ENCODE measurements at places on chromosomes 6 and 20. TPM values are rescaled to one million over a fixed set of nuclear protein-coding genes. Genes with fewer than 3 reads are reported as not detected.

Gene PTCRA
- total RNA-seq, result not detected

Gene GNAS-AS1
- total RNA-seq, result 0.64 TPM

DNA sequence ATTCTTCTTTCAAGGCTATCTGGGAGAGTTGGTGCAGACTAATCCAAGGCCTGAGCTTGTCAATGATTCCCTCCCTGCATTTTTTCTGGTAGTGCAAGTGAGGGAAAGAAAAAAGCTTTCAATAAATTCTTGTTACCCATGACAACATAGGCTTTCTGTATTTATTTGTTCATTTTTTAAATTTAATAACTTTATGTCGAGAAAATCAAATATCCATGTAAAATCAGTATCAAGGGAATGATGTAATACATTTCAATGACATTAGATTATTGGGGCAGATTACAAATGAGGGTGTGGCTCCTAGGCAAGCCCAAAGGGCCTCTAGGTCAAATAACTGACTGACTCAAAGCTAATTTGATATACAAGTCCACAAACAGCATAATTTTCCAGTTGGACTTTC is 104.0 kb downstream of the GJA1 start:
- ATAC-seq, result peak; percentile 28

Gene ANKRD66
- not detected for total RNA-seq

Gene TMEM200A
- 0.16 TPM for total RNA-seq

DNA sequence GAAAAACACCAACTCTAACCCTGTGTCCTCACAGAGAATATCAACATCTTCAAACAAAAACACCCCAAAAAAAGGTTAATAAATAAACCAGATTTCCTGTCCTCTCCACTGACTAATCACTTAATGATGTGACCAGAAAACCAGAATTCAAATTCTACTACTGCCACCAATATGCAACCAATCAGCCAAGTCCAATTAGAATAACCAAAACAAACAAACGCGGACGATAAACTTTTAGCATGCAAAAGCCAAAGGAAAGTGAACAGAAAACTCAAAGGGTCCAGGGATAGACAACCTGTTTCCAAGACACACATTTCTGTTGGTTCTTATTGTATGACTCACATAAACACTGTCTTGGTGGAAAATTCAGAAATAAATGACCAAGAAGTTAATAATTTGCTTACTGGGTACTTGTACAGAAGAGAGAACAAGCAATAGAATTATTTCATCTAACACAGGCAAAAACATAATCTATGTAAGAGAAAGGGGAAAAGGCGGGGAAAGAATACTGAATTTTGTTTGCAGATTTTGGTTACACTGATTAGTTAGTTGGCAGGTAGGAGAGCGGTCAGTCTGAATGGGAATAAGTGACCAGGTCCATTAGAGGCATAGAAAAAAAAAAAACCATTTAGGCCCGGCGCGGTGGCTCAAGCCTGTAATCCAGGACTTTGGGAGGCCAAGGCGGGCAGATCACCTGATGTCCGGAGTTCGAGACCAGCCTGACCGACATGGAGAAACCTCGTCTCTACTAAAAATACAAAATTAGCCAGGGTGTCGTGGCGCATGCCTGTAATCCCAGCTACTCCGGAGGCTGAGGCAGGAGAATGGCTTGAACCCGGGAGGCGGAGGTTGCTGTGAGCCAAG is 34.1 kb downstream of the HFE start:
- ATAC-seq, result no peak

All from esophagus mucosa (tissue), 1 donor.